Fibroblast of villous mesenchyme (primary cell): ENCODE measurements at places on chromosomes 1 and 21. TPM values are rescaled to one million over a fixed set of nuclear protein-coding genes. Genes with fewer than 3 reads are reported as not detected.

- no peak for DNase-seq
Observed at GRCh38 chr1:153670257-153670858, 435 bp downstream of the ILF2 start.

- no peak for DNase-seq
Observed at GRCh38 chr1:203511930-203512329, 18.0 kb downstream of the OPTC start.

GRCh38 chr1:46408356-46409062 is 14.4 kb downstream of the FAAH start:
- peak; percentile 27 for DNase-seq

DNA sequence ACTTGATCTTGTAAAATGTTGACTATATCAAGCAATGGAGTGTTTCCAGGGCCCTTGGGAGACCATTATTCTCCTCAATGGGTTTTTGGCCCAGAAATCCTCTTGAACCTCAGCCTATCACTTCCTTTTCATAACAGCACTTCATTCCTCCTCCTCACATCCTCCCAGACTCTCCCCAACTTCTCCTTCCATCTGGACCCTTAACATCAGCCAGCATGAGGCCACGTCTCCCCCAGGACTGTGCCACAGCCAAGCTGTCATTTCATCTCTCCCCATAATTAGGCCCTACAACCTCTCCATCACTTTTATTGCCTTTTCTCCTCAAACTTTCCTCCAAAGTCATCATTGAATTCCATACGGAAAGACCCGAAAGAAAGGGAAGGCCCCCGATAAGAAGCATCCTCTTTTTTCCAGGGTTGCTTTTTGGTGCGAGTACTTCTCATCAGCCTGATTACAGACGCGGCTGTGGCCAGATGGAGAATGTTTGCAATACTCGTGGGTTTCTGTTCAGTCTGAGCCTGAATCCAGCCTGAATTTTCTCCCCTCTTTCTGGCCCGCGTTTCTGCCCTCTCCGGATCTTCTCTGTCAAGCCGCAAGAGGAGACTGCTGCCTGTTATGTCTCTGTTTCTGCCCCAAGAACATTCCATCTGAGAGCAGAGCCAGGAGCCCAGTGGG is 52.7 kb upstream of the SLC25A33 start:
- no peak for DNase-seq

AGBL4 gene
- not detected in 2 replicates for total RNA-seq

DNA sequence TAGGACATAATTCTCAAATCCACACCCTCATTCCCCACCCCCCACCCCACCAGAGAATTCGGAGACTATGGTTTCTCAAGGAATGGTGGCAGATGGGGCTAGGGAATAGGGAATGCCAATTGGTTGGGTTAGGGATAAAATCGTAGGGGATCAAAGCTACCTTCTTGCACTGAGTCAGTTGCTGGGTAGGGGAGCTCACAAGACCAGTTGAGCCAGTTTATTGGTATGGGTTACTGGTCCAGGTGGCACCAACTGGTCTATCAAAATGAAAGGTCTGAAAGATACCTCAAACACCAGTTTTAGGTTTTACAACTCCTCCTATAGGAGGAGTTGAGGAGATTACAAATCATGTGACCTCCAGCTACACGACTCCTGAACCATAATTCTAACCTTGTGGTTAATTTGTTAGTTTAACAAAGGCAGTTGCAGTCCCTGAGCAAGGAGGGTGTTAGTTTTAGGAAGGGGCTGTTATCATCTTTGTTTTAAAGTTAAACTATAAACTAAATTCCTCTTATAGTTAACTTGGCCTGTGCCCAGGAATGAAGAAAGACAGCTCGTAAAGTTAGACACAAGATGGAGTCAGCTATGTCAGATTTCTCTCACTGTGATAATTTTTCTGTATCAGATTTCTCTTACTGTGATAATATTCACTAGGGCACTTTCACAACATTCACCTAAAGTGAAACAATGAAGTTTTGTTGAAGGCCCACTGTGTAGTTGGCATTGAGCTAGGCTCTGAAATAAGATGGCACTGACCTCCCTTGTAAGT is 2.5 kb downstream of the SHISAL2A start:
- peak; percentile 34 for DNase-seq

DNA sequence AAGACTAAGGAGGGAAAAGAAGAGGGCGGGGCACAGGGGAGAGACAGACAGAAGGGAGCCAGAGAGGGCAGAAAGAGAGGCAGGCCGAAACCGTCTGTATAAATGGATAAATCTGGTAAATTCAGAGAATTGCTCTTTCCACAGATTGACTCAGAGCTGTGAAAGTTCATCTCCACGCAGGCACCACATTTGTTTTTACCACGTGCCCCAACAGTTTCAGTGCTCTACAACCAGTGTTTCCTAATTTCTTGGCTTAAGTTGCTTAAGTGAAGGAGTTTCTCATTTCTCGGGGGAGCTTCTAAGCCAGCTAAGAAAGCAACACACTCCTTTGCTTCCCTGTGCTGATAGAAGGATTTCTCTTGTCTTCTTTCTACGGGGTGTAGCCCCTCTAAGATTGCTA is 87.1 kb downstream of the ENAH start:
- DNase-seq, result peak; percentile 81

DNA sequence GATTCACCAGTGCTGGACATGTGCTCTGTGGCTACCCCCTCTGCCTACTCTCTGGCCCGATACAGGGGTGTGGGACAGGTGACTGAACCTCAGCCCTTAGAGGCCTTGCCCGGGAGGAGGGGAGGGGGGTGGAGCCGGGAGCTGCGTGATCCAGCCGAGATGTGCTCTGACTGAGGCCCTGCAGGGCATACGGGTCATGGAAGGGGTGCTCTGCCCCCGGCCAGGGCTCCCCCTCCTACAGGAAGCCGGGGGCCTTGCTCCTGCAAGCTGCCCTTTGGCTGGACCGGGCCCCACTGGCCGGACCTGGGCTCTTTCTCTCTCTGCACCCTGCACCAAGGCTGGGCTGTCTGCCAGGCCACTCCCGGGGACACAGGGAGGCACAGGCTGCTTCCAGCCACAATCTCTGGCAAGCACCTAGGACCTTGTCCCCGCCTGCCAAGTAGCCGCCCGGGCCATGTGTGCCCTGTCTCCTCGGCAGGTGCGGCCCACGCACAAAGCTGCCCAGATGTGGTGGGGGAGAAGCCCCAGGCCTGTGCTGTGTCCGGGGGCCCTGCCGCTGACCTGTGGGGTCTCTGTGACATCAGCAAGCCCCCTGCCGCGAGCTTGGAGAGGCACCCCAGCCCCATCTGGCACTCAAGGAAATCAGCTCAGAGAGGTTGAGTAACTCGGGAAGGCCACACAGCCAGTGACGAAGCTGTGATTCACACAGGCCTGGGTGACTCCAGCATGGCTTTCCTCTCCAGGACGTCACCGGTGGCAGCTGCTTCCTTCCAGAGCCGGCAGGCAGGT is 1.5 kb downstream of the SCNN1D start:
- DNase-seq, result no peak
